MM.1S (cell line): ENCODE measurements at places on chromosomes 6 and 20.

DNA sequence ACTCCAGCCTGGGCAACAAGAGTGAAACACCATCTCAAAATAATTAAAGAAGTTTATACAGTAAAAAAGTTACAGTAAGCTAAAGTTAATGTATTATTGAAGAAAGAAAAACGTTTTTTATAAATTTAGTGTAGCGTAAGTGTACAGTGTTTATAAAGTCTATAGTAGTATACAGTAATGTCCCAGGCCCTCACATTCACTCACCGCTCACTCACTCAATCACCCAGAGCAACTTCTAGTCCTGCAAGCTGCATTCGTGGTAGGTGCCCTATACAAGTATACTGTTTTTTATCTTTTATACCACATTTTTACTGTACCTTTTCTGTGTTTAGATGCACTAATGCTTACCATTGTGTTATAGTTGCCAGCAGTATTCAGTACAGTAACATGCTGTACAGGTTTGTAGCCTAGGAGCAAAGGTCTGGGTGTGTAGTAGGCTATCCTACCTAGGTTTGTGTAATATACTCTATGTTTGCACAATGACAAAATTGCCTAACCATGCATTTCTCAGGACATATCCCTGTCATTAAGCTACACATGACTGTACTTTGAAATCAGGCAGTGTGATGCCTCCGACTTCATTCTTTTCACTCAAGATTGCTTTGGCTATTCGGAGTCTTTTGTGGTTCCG lies 16.7 kb downstream of the MGME1 start:
- no peak for DNase-seq

DNA sequence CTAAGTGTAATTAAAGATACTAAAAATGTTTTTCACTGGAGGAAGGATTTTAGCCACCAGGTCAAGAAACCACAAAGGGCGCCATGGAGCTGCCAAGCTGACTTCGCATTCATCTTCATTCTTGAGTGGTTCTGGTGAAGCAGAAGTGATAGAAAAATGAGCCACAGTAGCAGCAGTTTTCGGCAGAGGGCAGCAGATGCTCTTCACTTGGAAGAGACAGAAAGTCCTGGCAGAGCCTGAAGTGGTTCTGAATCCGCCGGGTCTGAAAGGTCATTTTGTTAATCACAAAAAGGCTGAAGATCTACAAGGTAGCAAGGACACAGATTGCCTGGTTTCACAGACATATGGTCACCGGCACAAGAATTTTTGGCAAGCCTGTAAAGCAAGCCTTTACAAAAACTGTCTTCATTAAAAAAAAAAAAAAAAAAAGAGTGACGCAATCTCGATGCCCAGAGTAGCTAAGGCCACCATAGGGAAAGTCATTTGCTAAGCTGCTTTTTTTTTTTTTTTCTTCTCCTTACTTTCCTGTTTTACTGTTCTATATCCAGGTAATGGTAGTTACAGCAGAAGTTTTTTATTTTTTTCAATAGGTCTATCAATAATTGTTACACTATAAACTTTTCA lies 345.1 kb upstream of the AGPAT4 start:
- DNase-seq = peak; percentile 48

DNA sequence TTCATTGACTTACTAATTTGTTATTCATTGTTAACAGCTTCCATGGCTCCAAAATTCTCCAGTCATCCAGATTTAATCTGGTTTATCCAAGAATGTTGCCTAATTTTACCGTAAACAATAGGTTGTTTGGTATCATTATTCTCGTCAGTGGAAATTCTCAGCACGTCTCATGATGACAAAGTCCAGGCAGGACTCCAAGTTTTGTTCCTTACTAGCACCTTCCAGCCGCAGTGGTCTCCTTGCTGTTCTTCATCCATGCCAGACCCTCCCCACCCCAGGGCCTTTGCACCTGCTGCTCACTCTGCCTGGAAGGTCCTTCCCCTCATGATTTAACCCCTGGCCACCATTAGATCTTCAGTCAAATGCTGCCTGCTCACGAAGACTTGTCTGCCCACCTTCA lies 48.1 kb upstream of the NAA20 start:
- no peak for DNase-seq

- DNase-seq = no peak
These were observed 73.6 kb downstream of the LCA5 start for GRCh38 chr6:79463621-79464050.

DNA sequence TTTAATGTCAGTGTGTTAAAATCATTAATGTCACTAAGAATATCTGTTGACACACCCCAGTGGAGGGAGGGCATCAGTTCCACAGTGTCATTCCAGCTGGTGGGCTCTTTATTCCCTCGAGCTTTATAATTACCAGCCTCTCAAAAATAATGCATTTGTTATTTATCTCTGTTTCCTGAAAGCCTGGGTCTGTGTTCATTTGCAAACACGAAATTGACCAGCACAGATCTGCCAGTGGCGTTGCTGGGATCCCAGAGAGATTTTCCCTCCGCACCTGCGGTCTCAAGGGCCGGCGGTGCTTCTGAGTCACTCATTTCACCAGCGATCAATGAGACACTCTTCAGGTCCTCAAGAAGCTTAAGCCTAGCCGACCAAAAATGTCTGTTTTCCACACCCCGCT lies 5.7 kb upstream of the PYGB start:
- DNase-seq = no peak
